ENCODE measurements at places on chromosomes 7 and 10. TPM values are rescaled to one million over a fixed set of nuclear protein-coding genes. Genes with fewer than 3 reads are reported as not detected.

GRCh38 chr10:12382956-12383531 is 33.7 kb downstream of the CAMK1D start:
- no peak overlapping the region for H3K4me3 ChIP-seq
- no peak overlapping the region for H3K27ac ChIP-seq
- no peaks in the 10 kb centered on the region for H3K4me1 ChIP-seq
- no peaks in the 10 kb centered on the region for H3K27me3 ChIP-seq
- no peak for DNase-seq
- H3K36me3 ChIP-seq: no peaks in the 10 kb centered on the region

DNA sequence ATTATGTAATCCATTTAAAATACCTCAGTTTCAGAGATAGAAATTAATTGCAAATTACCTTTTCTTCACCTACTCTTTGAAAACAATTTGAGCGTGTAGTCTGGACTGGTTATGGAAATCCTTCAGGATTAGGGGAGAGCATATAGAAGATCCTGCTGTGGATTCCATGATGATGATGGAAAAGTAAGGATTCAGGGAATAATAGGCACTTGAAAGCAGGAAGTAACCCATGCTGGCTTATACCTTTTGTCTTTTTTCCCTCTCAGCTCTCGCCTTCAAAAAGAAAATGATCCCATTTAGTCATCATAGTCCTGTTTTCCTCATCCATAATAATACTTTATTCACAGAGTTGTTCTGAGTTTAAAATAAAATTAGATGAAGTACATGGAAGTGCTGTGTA is 4.4 kb downstream of the HBP1 start:
- H3K4me1 ChIP-seq: no peaks in the 10 kb centered on the region
- DNase-seq: no peak
- peak overlapping the region; percentile 43 for H3K4me3 ChIP-seq
- no peaks in the 10 kb centered on the region for H3K36me3 ChIP-seq

DNA sequence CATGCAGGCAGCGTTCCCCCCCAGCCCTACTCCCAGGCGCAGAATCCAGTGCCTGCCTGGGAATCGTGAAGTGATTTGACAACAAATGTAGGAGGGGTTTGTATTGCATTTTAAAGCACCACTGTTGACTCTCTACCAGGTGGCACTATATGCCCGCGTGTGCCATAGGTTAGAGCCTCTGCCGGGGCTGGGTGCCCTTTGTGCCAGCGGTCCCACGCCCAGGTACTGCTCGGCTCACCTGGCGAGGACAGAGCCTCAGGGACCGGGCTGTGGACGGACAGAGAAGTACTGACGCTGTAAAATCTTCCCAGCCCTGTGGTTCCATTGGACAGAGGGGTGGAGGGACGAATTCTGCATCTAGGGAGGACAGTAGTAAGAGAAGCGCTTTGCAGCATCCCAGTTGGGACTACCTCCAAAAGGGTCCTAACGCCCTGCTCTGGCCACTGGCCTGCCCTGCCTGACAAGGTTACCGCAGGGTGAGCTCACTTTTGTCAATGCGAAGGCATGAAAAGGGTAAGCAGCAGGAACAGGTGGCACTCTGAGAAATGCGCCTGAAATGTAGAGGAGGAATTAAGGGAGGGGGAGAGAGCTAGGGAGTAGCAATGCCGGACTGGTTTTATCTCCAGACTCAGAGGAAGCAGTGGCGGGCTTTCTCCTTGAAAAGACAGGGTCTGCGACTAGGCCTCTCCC is 788 bp upstream of the CACNA2D1 start:
- H3K27ac ChIP-seq: no peak overlapping the region
- H3K4me3 ChIP-seq: peak overlapping the region; percentile 94
- no peaks in the 10 kb centered on the region for H3K27me3 ChIP-seq
- H3K4me1 ChIP-seq: 0 out of 2 replicates have a peak, but pooled peaks cover 2% of the 10 kb centered on the region
- DNase-seq: peak; percentile 59

DNA sequence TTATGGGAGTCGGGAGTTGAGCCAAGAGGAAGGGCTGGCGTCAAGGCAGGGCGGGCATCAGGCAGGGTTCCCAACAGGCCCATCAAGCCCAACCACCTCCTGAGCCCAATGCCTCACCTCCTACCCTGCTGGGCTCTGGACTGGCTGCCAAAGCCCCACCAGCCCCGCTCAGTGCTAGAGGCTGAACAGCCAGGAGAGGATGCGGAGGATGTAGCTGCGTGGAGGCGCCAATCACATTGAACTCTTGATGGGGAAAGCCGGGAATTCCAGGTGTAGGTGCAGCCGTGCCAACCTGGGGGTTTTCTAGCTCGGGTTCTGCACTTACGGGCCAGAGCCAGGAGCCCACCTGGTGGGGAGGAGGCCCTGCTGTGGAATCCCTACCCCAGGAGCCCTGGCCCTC is 12.9 kb downstream of the ATP5MF start:
- H3K4me1 ChIP-seq: no peaks in the 10 kb centered on the region
- H3K36me3 ChIP-seq: peaks cover 92% of the 10 kb centered on the region
- DNase-seq: no peak
- no peak overlapping the region for H3K27ac ChIP-seq
- H3K4me3 ChIP-seq: no peak overlapping the region

- H3K27me3 ChIP-seq: no peaks in the 10 kb centered on the region
- H3K4me3 ChIP-seq: no peak overlapping the region
- no peaks in the 10 kb centered on the region for H3K36me3 ChIP-seq
- DNase-seq: no peak
- no peak overlapping the region for H3K27ac ChIP-seq
- H3K4me1 ChIP-seq: no peaks in the 10 kb centered on the region
These were observed 179.9 kb downstream of the SKAP2 start for GRCh38 chr7:26684447-26684846.

- H3K27ac ChIP-seq: no peak overlapping the region
- no peaks in the 10 kb centered on the region for H3K27me3 ChIP-seq
- peaks cover 20% of the 10 kb centered on the region for H3K4me1 ChIP-seq
These were observed 91.3 kb downstream of the CHN2 start for GRCh38 chr7:29285861-29286260.

GRCh38 chr7:150420242-150420641 is 30.2 kb upstream of the GIMAP8 start:
- no peaks in the 10 kb centered on the region for H3K36me3 ChIP-seq
- H3K27ac ChIP-seq: no peak overlapping the region
- H3K4me3 ChIP-seq: no peak overlapping the region
- no peaks in the 10 kb centered on the region for H3K27me3 ChIP-seq
- H3K4me1 ChIP-seq: no peaks in the 10 kb centered on the region
- peak; percentile 16 for DNase-seq

- H3K36me3 ChIP-seq: no peaks in the 10 kb centered on the region
- no peak for DNase-seq
- H3K4me1 ChIP-seq: no peaks in the 10 kb centered on the region
- H3K27me3 ChIP-seq: no peaks in the 10 kb centered on the region
- H3K4me3 ChIP-seq: no peak overlapping the region
These were observed 83.4 kb upstream of the BMPER start for GRCh38 chr7:33821970-33822369.

- H3K27me3 ChIP-seq: no peaks in the 10 kb centered on the region
- no peaks in the 10 kb centered on the region for H3K4me1 ChIP-seq
- DNase-seq: no peak
- H3K4me3 ChIP-seq: no peak overlapping the region
These were observed 64.9 kb downstream of the ZNF37A start for GRCh38 chr10:38159004-38159403.

- peaks cover 7% of the 10 kb centered on the region for H3K36me3 ChIP-seq
- no peaks in the 10 kb centered on the region for H3K27me3 ChIP-seq
- H3K27ac ChIP-seq: no peak overlapping the region
- H3K4me1 ChIP-seq: peaks cover 4% of the 10 kb centered on the region
These were observed 261.6 kb downstream of the ZEB1 start for GRCh38 chr10:31580646-31581045.

- H3K27ac ChIP-seq: no peak overlapping the region
- no peaks in the 10 kb centered on the region for H3K36me3 ChIP-seq
- H3K27me3 ChIP-seq: no peaks in the 10 kb centered on the region
- DNase-seq: no peak
These were observed 16.1 kb upstream of the HIBADH start for GRCh38 chr7:27678617-27679260.

DNA sequence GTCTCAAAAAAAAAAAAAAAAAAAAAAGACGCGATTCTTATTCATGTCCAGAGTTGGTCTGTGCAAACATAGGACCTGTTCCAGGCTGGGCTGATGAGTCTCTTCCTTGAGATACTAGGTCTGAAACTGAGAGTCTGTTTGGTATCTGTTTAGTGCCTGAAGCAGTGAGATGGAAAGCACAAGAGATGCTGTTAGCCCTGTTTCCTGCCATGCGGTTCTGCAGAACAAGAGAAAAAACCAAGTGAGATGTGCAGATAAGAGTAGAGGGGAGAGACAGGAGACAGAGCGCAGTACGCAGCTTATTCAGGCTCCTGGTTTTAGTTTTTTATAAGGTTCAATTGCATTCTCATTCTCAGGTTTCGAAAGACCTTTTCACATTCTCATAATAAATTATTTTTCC is 85.8 kb upstream of the PRKCQ start:
- DNase-seq: no peak
- H3K27me3 ChIP-seq: no peaks in the 10 kb centered on the region
- H3K4me1 ChIP-seq: no peaks in the 10 kb centered on the region
- H3K36me3 ChIP-seq: no peaks in the 10 kb centered on the region
- H3K4me3 ChIP-seq: no peak overlapping the region

GRCh38 chr7:139488810-139489209 is 5.3 kb upstream of the KLRG2 start:
- 0 out of 2 replicates have a peak, but pooled peaks cover 4% of the 10 kb centered on the region for H3K36me3 ChIP-seq
- no peak for DNase-seq
- no peak overlapping the region for H3K27ac ChIP-seq
- H3K4me3 ChIP-seq: no peak overlapping the region
- no peaks in the 10 kb centered on the region for H3K4me1 ChIP-seq

DNA sequence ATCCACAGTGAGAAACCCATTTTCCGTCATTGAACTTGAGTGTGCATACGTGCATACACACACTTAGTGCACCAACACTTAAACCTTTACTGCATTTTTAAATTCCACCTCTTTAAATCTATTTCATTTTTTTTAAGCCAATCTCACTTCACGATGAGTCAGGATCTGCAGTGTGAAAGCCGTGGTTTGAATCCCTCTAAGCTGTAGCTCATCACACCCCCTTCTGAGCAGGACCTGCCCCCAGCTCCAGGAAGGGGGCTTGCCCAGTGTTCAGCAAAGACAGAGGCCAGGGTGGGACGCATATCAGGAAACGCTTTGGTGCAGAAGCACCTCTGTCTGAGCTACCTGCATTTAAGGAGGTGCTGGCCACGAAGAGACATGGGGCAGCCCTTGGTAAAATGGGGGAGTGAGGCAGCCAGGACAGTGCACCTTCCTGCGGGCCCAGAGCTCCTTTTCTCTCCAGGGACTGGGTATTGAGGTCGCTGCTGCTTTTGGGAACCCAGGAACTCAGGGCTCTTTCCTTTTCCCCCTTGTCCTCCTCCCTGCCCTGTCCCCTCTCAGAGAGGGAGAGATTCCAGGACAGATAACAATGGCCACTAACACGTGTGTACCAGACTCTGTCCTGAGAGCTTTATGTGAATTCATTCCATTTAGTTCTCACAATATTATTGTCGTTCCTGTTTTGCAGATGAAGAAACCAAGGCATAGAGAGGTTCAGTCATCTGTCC is 21.7 kb downstream of the ZNF316 start:
- DNase-seq: no peak
- H3K4me3 ChIP-seq: no peak overlapping the region

DNA sequence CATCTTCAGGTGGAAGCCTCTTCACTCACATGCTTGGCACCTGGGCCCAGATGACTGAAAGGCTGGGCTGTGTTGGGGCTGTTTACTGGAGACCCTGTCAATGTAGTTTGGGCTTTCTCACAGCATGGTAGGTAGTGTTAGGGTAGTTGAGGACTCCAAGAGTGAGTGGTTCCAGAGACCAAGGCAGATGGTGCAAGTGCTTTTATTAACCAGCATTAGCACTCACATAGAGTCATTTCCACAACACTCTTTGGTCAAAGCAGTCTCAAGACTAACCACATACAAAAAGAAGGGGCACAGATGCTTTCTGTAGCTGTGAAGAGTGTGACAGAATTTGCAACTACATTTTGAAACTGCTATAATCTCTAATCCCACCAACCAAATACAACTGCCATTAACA is 135.0 kb downstream of the RTKN2 start:
- peaks cover 4% of the 10 kb centered on the region for H3K36me3 ChIP-seq
- no peak overlapping the region for H3K27ac ChIP-seq
- no peak overlapping the region for H3K4me3 ChIP-seq
- no peaks in the 10 kb centered on the region for H3K27me3 ChIP-seq
- no peaks in the 10 kb centered on the region for H3K4me1 ChIP-seq

GRCh38 chr10:986137-986825 is 2.0 kb upstream of the GTPBP4 start:
- peak overlapping the region; percentile 98 for H3K4me3 ChIP-seq
- H3K27ac ChIP-seq: no peak overlapping the region
- no peaks in the 10 kb centered on the region for H3K27me3 ChIP-seq
- H3K4me1 ChIP-seq: no peaks in the 10 kb centered on the region
- H3K36me3 ChIP-seq: peaks cover 21% of the 10 kb centered on the region

DNA sequence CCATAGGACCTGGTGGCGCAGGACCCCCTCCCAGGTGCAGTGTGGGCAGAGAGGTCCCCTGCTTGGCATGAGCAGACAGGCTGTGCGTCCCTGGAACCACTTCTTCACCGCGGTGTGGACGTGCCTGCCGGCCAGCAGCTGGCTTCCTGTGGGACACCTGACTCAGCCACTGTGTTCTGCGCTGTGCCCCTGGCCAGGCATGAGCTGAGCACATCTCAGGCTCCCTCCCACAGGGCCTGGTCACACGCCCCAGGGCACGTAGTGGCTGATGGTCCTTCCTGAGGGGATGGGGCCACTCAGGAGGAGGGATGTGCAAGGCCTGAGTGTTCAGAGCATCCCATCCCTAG is 3.5 kb upstream of the DEPP1 start:
- peaks cover 11% of the 10 kb centered on the region for H3K4me1 ChIP-seq
- H3K36me3 ChIP-seq: peaks cover 4% of the 10 kb centered on the region
- H3K27ac ChIP-seq: no peak overlapping the region

GRCh38 chr10:86757113-86757972 is 924 bp downstream of the BMPR1A start:
- no peak overlapping the region for H3K27ac ChIP-seq
- no peak for DNase-seq
- peak overlapping the region; percentile 91 for H3K4me3 ChIP-seq
- no peaks in the 10 kb centered on the region for H3K27me3 ChIP-seq
- peaks cover 4% of the 10 kb centered on the region for H3K36me3 ChIP-seq
- H3K4me1 ChIP-seq: peaks cover 4% of the 10 kb centered on the region

GRCh38 chr10:106446920-106447319 is 717.6 kb downstream of the SORCS1 start:
- no peak overlapping the region for H3K4me3 ChIP-seq
- H3K36me3 ChIP-seq: no peaks in the 10 kb centered on the region
- H3K27me3 ChIP-seq: no peaks in the 10 kb centered on the region
- no peak overlapping the region for H3K27ac ChIP-seq
- H3K4me1 ChIP-seq: no peaks in the 10 kb centered on the region

The MKRN1 gene
- 112 TPM for total RNA-seq

The FBXL13 gene
- 4.4 TPM for total RNA-seq

The LGI1 gene
- total RNA-seq: 1.2 TPM

The OR6B1 gene
- not detected for total RNA-seq

The PFKP gene
- 145 TPM for total RNA-seq

The PRF1 gene
- total RNA-seq: not detected

The ZNF727 gene
- not detected for total RNA-seq

The EIF4H gene
- total RNA-seq: 363 TPM

All from H9 (cell line).